Right renal pelvis (tissue), 4 donors: ENCODE measurements at places on chromosomes 1 and 21. TPM values are rescaled to one million over a fixed set of nuclear protein-coding genes. Genes with fewer than 3 reads are reported as not detected.
A peak's percentile ranks its signal among the peaks of the same experiment; 100 is the strongest.

Gene CYP4Z1
- 0.23 TPM for polyA plus RNA-seq

Gene TNFRSF9
- 0.08 TPM for polyA plus RNA-seq

Gene C4BPB
- 0.49 TPM for polyA plus RNA-seq

Gene GBP6
- not detected for polyA plus RNA-seq

Gene CBR3
- 2.2 TPM for polyA plus RNA-seq

Gene ACKR1
- 0.79 TPM for polyA plus RNA-seq

Gene KRTAP13-2
- polyA plus RNA-seq, result not detected

Gene RIPPLY3
- polyA plus RNA-seq, result 2.1 TPM

DNA sequence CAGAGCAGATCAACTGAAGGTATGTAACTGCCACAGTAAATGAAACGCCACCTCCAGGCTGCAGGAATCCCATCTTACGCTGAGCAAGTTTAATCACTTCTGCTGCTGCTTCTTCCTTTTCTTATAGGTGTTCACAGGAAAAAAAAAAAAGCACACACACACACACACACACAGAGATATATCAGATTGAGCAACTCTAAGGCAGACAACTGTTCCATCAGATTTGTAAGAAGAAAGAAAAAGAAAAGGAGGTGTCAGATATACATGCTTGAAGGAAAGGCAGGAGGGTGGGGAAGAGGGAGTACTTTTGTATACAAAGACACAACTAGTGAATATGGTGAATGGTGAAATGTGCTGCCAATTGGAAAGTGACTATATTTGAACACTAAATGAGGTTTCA lies 28.6 kb downstream of the DSTYK start:
- no peak for DNase-seq

- no peak for DNase-seq
Measured at GRCh38 chr1:228064741-228065542, 17.6 kb upstream of the ARF1 start.

DNA sequence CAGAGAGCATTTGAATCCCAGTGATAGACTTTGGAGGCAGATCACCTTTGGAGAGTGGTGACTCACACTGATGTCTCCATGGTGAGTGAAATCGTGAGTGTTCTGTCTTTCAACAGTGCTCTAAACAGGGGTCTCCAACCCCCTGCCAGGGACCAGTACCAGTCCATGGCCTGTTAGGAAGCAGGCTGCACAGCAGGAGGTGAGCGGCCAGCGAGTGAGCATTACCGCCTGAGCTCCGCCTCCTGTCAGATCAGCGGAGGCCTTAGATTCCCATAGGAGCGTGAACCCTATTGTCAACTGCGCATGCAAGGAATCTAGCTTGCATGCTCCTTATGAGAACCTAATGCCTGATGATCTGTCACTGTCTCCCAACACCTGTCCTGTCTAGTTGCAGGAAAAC lies 61.8 kb upstream of the B3GALNT2 start:
- no peak for DNase-seq

DNA sequence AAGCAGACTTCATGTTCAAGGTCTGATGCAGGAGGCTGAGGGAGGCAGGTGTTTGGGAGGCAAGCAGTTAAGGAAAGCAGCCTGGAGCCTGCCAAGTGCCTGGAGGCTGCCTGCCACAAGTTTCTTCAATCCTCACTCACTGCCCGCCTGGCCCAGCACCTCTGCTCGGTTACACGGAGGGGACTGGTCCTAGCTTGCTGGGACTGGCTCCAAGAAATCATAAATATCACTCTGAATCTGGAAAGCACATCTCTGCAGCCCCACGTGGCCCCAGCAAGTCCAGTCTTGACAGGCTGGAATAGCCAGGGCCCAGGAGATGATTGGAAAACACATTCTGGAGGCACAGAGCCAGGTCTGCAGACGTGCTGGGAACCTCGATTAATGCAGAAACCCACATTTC lies 83.9 kb downstream of the BCAR3 start:
- DNase-seq, result no peak

- no peak for DNase-seq
Measured at GRCh38 chr1:94422115-94422820, 4.1 kb downstream of the ABCD3 start.

GRCh38 chr1:206908038-206908437 lies 10.8 kb downstream of the IL24 start:
- no peak for DNase-seq

DNA sequence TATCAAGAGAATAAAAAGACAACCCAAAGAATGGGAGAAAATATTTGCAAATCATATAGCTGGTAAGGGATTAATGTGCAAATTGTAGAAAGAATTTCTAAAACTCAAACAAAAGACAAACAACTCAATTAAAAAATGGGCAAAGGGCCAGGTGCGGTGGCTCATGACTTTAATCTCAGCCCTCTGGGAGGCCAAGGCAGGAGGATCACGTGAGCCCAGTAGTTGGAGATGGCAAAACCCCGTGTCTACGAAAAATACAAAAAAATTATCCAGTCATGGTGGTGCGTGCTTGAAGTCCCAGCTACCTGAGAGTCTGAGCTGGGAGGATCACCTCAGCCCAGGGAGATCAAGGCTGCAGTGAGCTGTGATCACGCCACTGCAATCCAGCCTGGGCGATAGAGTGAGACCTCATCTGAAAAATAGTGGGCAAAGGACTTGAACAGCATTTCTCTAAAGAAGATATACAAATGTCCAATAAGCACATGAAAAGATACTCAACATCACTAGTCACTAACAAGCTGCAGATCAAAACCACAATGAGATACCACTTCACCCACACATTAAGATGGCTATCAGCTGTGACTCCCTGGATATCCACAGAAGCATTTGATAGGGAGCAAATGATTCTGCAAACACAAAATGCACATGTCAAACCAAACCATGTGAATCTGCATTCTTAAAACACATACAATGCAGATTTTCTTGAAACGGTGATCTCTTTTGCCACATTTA lies 20.9 kb downstream of the SLC30A1 start:
- DNase-seq, result no peak

GRCh38 chr21:45372732-45373355 lies 32.1 kb upstream of the COL18A1 start:
- DNase-seq, result no peak

- DNase-seq, result no peak
Measured at GRCh38 chr1:205692423-205692822, 12.1 kb upstream of the SLC45A3 start.

GRCh38 chr1:186499571-186499970 lies 38.7 kb upstream of the PDC start:
- no peak for DNase-seq

- no peak for DNase-seq
Measured at GRCh38 chr1:2320006-2320405, 71.3 kb downstream of the MORN1 start.

DNA sequence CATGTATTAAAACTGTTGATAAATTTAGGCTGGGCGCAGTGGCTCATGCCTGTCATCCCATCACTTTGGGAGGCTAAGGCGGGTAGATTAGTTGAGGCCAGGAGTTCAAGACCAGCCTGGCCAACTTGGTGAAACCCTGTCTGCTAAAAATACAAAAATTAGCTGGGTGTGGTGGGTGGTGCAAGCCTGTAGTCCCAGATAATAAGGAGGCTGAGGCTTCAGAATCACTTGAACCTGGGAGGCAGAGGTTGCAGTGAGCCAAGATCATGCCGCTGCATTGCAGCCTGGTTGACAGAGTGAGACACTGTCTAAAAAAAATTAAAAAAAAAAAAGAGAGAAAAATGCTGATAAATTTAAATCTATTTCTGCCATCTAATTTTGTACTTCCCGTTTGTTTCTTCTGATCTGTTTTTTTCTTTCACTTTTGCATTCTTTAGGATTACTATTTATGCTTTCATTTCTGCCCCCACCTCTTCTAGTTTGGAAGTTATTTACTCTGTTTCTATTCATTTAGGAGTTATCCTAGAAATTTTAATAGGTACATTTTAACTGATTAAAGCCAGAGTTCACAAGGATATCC lies 3.2 kb upstream of the DENND1B start:
- DNase-seq, result no peak

GRCh38 chr1:91803847-91804545 lies 82.0 kb downstream of the TGFBR3 start:
- no peak for DNase-seq

GRCh38 chr1:91548376-91549040 lies 47.9 kb downstream of the CDC7 start:
- no peak for DNase-seq

- no peak for DNase-seq
Measured at GRCh38 chr1:22325531-22326371, 125.9 kb upstream of the ZBTB40 start.

DNA sequence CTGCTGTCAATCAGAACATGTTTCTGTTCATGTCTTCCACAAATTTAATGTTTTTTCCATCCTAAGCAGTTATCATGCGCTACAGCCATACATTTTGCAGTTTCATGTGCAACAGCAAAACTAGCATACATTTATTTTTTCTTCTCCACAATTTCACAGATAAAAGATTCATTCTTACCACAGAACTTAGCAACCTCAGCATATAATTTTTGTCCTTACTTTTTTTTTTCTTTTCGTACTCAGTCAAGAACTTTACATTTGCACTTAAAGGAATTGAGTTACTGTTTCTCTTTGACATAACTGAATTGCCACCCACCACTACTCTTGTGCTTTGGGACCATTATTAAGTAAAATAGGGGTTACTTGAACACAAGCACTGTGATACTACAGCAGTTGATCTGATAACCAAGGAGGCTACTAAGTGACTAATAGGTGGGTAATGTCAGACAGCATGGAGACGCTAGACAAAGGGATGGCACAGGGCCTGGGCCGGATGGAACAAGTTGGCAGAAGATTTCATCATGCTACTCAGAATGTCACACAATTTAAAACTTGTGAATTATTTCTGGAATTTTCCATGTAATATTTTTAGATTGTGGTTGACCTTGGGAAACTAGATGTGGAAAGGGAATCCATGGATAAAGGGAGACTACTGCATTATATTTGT lies 50.2 kb upstream of the LHX8 start:
- DNase-seq, result no peak

- no peak for DNase-seq
Measured at GRCh38 chr1:13590486-13590885, 6.9 kb downstream of the PDPN start.

- peak; percentile 88 for DNase-seq
Measured at GRCh38 chr21:26845066-26845758, at the start of gene ADAMTS1. Gene ADAMTS1, minus strand, starts transcription at chr21:26845409. Its CDS starts 455 bp downstream, at chr21:26844954.

GRCh38 chr1:109886827-109887226 lies 23.8 kb upstream of the CSF1 start:
- DNase-seq, result no peak

- DNase-seq, result no peak
Measured at GRCh38 chr1:187734427-187734826, 905.7 kb downstream of the PLA2G4A start.

- no peak for DNase-seq
Measured at GRCh38 chr1:116929961-116930592, 20.4 kb downstream of the PTGFRN start.
